SJCRH30 (cell line): ENCODE measurements at places on chromosomes 11 and 22. TPM values are rescaled to one million over a fixed set of nuclear protein-coding genes. Genes with fewer than 3 reads are reported as not detected.

Gene AMPD3
- 14.7 and 14.9 TPM in 2 replicates for total RNA-seq

- H3K4me1 ChIP-seq: no peaks in the 10 kb centered on the region
- H3K36me3 ChIP-seq: peaks cover 3% of the 10 kb centered on the region; the same call in 1 of the 2 replicates
- H3K27ac ChIP-seq: no peak overlapping the region
- no peak overlapping the region for H3K4me3 ChIP-seq
- H3K27me3 ChIP-seq: no peaks in the 10 kb centered on the region
Observed at GRCh38 chr11:125431481-125431880, 64.6 kb downstream of the FEZ1 start.

- no peaks in the 10 kb centered on the region; the same call in 1 of the 2 replicates for H3K36me3 ChIP-seq
- no peak overlapping the region for H3K4me3 ChIP-seq
- no peaks in the 10 kb centered on the region for H3K4me1 ChIP-seq
- no peaks in the 10 kb centered on the region for H3K27me3 ChIP-seq
Observed at GRCh38 chr11:76939219-76939631, 78.5 kb downstream of the ACER3 start.

Gene WT1
- not detected in 2 replicates for total RNA-seq

DNA sequence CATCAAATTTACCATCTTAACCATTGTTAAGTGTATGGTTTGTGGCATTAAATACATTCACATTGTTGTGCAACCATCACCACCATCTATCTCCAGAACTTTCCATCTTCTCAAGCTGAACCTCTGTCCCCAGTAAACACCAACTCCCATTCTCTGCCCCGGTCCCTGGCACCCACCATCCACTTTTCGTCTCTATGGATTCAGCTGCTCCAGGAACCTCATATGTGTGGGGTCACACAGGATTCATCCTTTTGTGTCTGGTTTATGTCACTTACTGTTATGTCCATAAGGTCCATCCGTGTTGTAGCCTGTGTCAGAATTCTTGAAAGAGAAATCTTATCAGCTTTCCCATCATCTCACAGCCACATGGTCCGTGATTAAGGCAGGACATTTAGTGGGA lies 16.3 kb downstream of the TSPAN32 start:
- H3K27ac ChIP-seq: no peak overlapping the region
- no peak for DNase-seq
- no peaks in the 10 kb centered on the region for H3K4me1 ChIP-seq
- no peaks in the 10 kb centered on the region; the same call in 1 of the 2 replicates for H3K27me3 ChIP-seq
- H3K4me3 ChIP-seq: no peak overlapping the region

Gene TRIM34
- total RNA-seq: not detected in 2 replicates

GRCh38 chr11:78869293-78869692 lies 294.6 kb upstream of the NARS2 start:
- H3K27me3 ChIP-seq: no peaks in the 10 kb centered on the region
- DNase-seq: no peak
- no peak overlapping the region for H3K4me3 ChIP-seq
- H3K4me1 ChIP-seq: no peaks in the 10 kb centered on the region
- H3K27ac ChIP-seq: no peak overlapping the region
- H3K36me3 ChIP-seq: no peaks in the 10 kb centered on the region

- DNase-seq: no peak
- H3K27me3 ChIP-seq: no peaks in the 10 kb centered on the region
- no peak overlapping the region for H3K27ac ChIP-seq
Observed at GRCh38 chr11:108666373-108666772, 1.5 kb downstream of the DDX10 start.

DNA sequence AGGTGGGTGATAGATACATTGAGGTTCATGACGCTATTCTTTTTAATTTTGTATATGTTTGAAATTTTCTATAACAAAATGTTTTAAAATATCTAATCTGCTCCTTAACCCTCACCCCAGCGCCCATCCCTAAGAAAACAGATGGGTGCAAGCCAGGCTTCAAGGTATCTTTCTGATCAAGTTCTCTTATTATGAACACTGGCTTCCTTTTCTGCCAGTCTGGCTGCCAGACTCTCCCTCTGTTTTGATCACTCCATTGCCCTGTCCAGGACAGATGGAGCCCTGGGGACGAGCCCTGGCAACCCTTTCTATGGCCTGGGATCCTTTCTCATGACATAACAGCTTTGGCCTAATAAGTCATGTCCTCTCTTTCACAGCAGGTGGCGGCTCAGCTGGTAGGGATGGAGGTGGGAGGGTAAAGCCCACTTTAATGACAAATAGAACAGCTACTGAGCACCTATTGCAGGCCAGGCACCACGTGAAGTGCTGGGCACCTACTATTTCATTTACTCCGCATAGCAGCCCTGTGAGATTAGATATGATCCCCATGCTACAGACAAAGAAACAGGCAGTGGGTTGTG lies 38.4 kb downstream of the DRD2 start:
- H3K36me3 ChIP-seq: no peaks in the 10 kb centered on the region
- no peak for DNase-seq
- no peaks in the 10 kb centered on the region for H3K27me3 ChIP-seq

Gene APOA4
- not detected in 2 replicates for total RNA-seq

- no peak for DNase-seq
- no peaks in the 10 kb centered on the region for H3K4me1 ChIP-seq
- no peak overlapping the region for H3K27ac ChIP-seq
- H3K27me3 ChIP-seq: no peaks in the 10 kb centered on the region
- H3K4me3 ChIP-seq: no peak overlapping the region
Observed at GRCh38 chr11:75574698-75575602, 12.9 kb downstream of the SERPINH1 start.

Gene B4GALNT4
- total RNA-seq: 0.08 TPM in 1 of 2 replicates, not detected in the other

Gene OR8J3
- not detected in 2 replicates for total RNA-seq

Gene OR5B21
- total RNA-seq: not detected in 2 replicates

Gene PYGM
- 7.0 and 8.0 TPM in 2 replicates for total RNA-seq

DNA sequence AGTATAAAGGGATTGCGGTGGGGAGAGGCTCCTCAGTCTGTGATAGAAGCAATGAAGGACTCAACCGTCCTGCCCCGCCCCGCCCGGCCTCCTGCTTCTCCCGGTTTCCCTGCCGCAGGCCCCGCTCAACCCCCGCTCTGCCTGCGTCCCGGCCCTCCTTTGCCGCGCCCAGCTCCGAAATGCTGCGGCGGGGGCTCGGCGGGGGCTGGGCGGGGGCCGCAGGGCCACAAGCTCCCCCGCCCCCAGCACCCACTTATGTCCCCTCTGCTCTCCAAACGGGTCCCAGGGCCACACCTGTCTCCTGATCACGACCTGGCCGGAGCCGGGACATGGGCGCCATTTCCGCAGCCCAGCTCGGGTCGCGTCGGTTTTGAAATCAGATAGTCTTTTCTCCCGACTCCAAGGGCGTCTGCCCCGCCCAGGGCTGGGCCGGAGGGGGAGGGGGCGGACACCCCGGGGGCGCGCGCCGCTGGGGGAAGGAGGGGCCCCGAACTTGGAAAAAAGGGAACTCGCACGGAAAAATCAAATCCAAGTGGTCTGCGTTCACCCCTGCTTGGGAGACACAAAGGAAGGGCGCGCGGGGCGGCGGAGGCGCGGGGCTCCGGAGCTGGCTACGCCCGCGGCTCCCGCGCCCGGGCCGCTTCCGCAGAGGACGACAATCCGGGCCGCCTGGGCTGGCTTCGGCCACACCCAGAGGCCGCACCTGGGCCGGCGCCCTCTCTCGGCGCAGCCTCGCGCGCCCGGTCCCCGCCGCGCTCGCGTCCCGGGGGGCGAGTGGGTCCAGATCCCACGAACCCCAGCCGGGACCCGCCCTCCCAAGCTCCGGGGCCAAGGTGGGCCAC lies 70.6 kb upstream of the EP300 start:
- H3K27ac ChIP-seq: peak overlapping the region; percentile 74
- no peaks in the 10 kb centered on the region for H3K36me3 ChIP-seq
- no peaks in the 10 kb centered on the region for H3K27me3 ChIP-seq
- peak; percentile 63 for DNase-seq

Gene SAA1
- not detected in 2 replicates for total RNA-seq

DNA sequence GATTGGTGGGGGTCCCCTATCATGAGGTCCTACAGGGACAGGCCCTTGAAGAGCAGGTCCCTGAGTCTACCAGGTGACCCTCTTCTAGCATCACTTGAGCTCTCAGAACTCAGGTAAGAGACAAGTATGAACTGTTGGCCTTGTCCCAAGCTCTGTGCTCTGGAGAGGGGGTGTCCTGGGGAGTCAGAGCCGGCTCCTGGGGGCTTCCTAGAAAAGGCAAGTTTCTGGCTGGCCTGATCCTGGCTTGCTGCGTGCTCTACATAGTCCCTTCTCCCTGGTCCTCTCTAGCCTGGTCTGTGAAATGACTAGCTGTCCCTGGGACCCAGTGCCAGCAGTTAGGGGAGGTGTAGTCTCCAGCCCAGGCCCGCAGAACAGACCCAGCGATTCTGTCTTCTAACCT lies 11.4 kb downstream of the ATG16L2 start:
- no peak overlapping the region for H3K4me3 ChIP-seq
- no peaks in the 10 kb centered on the region for H3K36me3 ChIP-seq
- no peaks in the 10 kb centered on the region for H3K27me3 ChIP-seq

GRCh38 chr22:41369837-41370236 lies 11.9 kb upstream of the TEF start:
- DNase-seq: no peak
- no peak overlapping the region for H3K4me3 ChIP-seq
- no peak overlapping the region for H3K27ac ChIP-seq

DNA sequence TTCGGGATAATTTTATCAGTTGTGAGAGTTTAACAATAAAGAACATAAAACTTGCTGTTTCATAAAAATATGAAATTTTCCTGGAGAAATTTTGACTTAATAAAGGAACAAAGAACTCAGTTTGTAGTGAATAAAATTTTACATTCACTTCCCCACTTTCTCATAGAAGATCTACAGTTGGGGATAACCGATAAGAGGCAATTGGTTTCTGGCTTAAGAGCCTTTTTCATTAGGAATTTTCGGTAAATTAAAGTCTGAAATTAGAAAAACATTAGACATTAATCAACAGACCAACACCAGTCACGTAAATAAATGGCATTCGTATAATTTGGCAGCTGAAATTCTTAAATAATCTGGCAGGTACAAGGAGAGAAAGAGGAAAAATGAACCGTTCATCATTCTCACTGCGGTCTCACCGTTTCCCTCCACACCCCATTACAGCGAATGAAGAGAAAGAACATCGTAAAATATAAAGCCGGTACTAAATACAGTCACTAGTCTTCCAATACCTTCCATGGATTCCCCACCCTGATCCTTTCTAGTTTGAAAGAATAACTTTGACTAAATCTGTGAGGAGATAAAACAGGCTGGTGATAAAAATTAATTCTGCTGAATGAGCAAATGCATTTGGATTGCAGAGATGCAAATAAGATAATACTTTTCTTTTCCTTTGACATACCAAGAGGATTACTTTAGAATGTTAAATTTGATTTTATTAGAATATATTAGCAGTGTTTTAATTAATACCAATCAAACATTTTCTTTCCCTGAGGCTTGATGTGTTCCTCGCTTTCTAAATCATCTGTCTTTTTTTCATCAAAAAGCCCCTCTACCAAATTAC lies 19.5 kb downstream of the BLID start:
- peak; percentile 4 for DNase-seq
- peaks cover 11% of the 10 kb centered on the region for H3K4me1 ChIP-seq
- H3K4me3 ChIP-seq: peak overlapping the region; percentile 68
- H3K27me3 ChIP-seq: no peaks in the 10 kb centered on the region
- H3K27ac ChIP-seq: peak overlapping the region; percentile 78
- H3K36me3 ChIP-seq: peaks cover 4% of the 10 kb centered on the region

- no peak overlapping the region for H3K4me3 ChIP-seq
- peak; percentile 53 for DNase-seq
- H3K27ac ChIP-seq: no peak overlapping the region
- H3K27me3 ChIP-seq: no peaks in the 10 kb centered on the region; the same call in 1 of the 2 replicates
Observed at GRCh38 chr22:47292546-47293320, 530.3 kb downstream of the TBC1D22A start.

GRCh38 chr11:118171269-118172062 lies 5.0 kb downstream of the SCN2B start:
- H3K27ac ChIP-seq: no peak overlapping the region
- no peaks in the 10 kb centered on the region for H3K27me3 ChIP-seq
- H3K4me3 ChIP-seq: no peak overlapping the region
- peak; percentile 70 for DNase-seq
- no peaks in the 10 kb centered on the region for H3K4me1 ChIP-seq
- no peaks in the 10 kb centered on the region for H3K36me3 ChIP-seq

Gene TRIM29
- not detected in 2 replicates for total RNA-seq

GRCh38 chr22:32333769-32334659 lies 23.7 kb upstream of the RFPL3 start:
- H3K27ac ChIP-seq: no peak overlapping the region
- no peaks in the 10 kb centered on the region for H3K4me1 ChIP-seq
- DNase-seq: no peak
- H3K4me3 ChIP-seq: no peak overlapping the region

DNA sequence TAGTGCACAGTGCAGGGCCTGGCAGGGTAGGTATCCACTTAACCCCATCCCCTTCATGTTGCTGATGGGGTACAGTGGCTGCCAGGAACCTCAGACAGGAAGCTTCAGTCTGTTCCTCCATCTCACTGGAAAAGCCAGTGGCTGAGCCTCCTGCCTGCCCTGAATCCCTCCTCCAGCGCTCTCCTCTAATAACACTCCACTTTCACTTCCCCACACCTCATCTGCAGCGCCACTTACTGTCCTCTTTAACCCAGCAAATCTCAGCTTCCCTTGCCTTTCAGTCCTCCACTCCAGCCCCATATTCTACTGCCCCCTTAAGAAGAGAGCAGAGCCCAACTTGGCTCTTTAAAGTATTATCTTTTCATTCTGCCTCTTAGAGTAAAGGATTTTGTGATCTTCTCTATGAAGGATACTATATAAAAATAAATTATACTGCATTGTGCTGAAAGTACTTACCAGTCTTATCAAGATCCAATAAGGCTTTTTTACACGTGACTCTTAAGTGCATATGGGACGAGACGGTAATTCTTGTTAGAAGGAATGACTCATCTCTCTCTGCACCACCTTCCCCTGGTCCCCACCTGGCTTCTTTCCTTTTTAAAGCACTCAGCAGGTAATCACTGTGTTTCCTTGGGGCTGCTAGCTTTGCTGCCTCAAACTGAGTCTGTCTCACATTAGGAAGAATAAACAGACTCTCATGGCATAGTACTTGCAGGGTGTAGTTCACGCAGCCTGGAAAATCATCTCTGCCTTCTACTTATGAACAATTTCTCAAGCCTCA lies 238.0 kb upstream of the NARS2 start:
- H3K4me1 ChIP-seq: no peaks in the 10 kb centered on the region
- no peak overlapping the region for H3K27ac ChIP-seq
- no peaks in the 10 kb centered on the region for H3K27me3 ChIP-seq
- no peak for DNase-seq
- H3K36me3 ChIP-seq: no peaks in the 10 kb centered on the region

Gene OR2D2
- not detected in 2 replicates for total RNA-seq
